HTR-8/SVneo (cell line): ENCODE measurements at places on chromosomes 13 and 19.
A peak's percentile ranks its signal among the peaks of the same experiment; 100 is the strongest.

DNA sequence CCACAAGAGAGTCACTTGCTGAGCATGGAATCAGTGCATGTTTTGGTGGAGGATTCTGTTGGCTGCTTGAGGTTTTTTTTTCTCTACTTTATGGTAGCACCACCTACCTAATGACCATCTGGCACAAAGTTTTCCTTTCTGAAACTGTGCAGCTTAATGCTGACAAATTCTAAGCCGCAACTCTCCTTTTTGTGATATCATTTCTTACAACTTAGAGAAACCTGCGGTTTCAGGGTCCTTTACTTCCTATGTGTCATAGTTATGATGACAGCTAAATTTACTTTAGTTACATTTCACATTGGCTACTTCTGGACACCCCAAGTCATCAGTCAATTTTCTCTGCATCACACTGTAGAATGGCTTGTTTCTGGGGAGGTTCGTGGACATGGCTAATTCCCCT, 115.4 kb upstream of the TMTC4 start:
- DNase-seq = no peak

- DNase-seq = no peak
These were observed 852.7 kb upstream of the KLHL1 start for GRCh38 chr13:70960841-70961443.

GRCh38 chr19:28999724-29000433, 213.1 kb downstream of the UQCRFS1 start:
- no peak for DNase-seq

DNA sequence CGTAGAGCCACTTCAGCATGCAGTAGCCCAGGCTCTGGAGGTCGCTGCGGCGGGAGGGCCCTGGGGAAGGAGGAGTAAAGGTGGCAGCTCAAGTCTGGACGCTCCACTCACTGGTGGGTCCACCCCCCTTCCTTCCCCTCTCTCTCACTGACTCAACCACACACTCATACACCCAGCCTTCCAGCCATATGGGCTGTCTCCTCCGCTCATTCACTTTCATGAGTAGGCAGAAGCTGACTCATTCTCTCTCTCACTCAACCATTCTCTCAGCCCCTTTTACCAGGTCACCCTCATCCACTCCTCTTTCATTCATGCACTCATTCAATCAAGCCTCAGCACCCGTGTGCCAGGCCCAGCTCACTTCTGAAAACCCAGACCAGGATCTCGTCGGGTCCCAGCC, 27.5 kb upstream of the SIGLEC11 start:
- no peak for DNase-seq

DNA sequence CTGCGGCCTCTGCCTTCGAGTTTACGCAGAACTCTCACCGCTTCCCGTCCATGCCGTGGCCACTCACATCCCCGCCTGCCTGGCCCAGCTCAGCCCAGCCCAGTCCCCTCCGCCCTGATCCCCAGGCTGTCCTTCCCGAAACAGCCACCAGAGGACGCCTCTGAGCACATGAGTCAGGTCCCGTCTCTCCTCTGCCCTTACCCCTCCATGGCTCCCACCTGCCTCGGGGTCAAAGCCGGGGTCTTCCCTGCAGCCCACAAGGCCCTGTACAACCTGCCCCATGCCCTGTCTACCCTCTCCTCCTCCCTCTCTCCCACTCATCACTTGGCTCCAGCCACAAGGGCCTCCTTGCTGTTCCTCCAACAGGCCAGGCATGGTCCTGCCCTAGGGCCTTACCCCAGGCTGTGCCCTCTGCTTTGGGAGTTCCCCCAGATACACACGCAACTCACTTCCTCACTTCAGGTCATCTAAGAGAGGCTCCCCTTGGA, 8.1 kb upstream of the SEMA6B start:
- no peak for DNase-seq

- DNase-seq = peak; percentile 81
These were observed 2.3 kb downstream of the SPACA4 start for GRCh38 chr19:48608798-48609263.

DNA sequence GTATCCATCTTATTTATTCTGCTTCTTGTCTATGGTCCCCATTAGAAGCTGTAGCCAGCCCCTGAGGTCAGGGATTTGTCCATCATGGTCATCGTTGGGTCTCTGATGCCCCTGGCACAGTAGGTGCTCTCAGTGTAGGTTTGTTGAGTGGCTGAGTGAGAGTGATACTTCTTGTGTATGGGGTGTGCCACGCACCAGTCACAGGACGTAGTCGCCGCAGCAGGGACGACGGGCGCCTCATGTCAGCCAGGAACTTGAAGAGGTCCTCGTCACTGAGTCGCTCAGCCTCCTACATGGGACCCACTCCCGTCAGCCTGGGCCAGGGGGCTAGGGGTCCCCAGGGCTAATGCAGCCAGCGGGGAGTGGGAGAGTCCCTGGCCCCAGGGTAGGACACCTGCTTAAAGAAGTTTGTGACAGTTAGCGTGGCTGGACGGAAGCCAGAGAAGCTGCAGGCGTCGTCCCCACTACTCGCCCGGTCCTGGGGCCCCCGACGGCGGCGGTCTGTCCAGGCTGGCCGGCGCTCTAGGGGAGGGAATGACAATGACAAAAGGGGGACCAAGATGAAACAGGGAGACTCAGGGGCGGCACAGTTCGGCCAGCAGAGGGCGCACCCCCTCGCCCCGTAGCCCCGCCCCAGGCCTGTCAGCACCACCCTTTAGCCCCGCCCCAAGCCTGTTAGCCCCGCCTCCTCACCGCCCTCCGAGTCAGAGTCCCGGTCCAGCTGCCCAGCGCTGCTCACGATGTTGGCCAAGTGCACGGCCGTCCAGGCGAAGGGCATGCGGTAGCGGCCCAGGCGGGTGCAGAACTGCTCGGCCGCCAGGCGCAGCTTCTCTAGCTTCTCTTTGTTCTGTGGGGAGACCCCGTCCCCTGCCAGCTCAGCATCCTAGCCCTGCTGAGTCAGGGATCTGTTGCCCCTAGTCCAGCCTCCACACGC, 3.7 kb downstream of the ANGPTL8 start:
- peak; percentile 95 for DNase-seq
